Stimulated activated CD4-positive, alpha-beta T cell treated with anti-CD3 and anti-CD28 coated beads, Interleukin-4, amount 100 ng/mL, for 48 hours (primary cell): ENCODE measurements at places on chromosomes 3 and 15.

DNA sequence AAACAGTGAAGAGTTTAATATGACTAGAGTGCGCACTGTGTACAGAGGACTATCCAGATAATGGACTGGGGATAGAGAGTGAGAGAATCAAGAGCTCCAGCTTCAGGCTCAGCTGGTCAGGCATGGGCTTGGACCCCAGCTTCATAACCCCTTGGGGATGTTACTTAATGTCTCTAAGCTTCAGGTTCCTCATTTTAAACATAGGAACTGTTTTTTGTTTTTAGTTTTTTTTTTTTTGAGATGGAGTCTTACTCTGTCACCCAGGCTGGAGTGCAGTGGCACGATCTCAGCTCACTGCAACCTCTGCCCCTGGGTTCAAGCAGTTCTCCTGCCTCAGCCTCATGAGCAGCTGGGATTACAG is 9.9 kb upstream of the BRPF1 start:
- DNase-seq, result no peak

DNA sequence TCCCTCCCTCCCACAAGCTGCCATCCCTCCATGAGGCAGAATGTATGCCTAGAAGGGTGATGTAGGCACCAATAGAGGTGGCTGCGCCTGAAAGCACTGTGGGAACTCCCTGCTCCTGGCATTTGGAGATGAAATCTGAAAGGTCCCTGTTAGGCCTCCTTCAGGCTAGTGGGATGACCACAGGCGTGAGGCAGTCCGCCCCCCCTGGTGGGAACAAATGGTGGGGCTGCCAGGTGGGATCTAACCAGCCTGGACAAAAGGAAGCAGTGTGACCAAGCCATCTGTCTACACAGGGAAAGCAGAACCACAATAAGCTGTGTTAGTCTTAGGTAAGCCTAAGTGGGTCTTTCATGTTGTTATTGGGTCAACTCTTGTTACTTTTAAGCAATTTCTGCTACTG is 25.3 kb downstream of the IL5RA start:
- DNase-seq, result no peak

GRCh38 chr15:88995449-88995848 is 82.3 kb upstream of the MFGE8 start:
- no peak for DNase-seq

DNA sequence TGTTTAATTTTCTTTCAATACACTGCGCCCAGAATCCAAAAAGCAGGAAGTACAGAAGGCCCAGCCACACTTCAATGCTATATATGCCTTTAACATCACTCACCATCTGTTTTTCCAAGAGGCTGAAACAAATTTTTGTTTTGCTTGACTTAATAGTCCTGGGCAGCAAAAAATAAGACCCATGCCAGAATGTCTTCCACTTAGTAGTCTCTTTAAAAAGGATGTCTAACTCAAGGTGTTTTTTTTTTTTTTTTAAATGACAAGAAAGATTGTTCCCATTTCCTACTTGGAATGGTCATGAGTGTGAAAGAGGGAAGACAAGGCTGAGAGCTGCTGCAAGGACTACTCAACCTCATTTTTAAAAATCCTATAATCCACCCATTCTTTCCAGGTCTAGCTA is 590.3 kb upstream of the SGO1 start:
- DNase-seq, result no peak

DNA sequence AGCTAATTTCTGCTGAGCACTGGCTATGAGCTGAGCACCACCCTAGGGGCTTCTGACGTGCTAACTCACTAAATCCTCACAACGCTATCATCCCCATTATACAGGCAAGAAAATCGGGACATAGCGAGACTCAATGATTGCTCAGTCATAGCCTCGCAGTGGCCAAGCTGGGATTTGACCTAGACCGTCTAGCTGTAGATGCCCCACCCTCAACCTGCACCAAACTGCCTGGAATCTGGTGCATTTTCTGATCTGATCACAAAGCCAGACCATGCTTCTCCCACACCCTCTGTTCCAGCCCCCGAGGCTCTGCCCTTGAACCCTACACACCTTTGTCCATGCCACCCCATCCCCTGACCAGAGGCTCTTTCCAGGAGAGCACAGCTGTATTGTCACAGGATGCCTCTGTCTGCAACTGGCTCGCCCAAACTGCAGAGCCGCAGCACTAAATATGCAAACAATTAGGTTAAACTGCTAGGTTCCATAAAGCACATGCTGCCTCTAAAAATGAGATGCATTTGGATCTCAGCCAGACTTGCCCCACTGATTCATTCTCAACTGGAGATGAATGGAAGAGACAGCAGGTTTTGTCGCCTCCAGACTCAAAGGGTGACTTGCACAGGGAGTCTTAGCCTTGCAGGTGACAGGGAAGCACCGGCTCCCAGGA is 95.2 kb downstream of the NUP210 start:
- no peak for DNase-seq

DNA sequence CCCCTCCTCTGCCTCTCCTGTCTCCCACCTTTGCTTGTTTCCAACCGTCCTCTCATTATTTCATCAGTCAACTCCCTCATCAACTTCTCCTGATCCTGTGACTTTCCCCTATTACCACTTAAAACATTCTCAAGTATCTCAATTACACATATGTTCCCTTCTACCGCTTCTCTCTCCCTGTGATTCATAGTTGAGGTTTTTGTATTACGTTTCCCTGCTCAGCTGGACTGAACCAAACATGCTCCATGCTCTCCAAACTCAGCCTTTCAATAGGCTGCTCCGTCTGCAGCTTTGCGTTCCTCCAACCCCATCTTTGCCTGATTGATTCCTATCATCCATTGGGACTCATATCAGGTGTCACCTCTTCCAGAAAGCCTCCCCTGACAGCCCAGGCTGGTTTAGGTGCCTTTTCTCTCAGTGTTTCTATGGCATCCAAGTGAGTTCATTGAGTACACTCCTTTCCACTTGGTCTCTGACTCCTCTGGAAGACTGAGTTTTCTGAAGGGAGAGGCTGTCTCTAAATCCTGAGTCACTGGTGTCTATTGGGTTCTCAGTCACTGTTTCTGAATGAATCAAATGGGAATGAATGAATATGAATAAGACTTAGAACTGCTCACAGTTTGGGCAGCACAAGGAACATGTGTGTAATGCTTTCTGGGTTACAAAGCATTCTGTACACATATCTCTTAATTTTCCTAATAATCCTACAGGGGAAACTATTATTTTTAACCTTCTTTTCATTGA is 56.4 kb downstream of the PLD1 start:
- DNase-seq, result no peak

GRCh38 chr3:154148541-154148940 is 27.4 kb downstream of the ARHGEF26 start:
- DNase-seq, result no peak

GRCh38 chr3:151395806-151396205 is 11.3 kb upstream of the P2RY12 start:
- DNase-seq, result no peak

DNA sequence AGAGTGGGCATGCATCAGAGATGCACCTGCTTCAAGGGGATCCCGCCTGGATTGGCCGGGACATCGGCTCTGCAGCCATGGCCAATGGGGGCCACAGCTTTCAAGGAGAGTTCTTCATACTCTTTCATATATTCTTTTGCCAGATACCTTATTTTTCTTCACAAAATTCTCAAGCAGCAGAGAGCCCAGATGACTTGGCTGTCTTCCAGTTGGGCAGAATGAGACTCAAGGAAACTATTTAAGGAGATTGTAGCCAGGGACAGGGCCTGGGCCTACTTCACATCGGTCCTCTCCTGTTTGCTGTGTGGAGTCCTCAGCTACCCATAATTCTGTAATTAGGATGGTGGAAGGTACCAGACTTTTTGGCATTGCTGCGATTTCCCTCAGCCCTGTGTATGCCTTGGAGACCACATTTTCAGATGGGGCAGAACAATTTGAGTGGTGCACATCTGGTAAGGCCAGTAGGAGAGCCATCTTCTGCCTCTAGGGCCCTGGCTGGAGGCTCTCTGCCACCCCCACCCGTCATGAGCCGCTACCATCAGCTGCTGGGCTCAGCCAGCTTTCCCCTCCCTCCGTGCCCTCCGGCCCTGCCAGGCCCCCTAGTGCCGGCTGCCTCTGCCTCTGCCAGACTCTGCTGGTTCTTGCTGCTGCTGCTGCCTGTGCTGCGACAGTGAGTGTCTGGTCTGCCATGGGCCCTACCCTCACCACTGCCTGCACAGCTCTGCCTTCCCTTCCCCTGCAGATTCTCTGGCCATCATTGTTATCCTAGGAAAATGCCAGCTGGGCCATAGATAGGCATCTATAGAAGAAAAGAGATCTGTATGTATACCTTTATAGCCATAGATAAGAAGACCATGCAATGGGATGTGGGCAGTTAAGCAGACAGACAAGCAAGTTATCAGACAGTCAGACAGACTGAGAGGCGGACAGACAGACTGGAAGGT is 6.7 kb downstream of the PLIN1 start:
- DNase-seq, result no peak

DNA sequence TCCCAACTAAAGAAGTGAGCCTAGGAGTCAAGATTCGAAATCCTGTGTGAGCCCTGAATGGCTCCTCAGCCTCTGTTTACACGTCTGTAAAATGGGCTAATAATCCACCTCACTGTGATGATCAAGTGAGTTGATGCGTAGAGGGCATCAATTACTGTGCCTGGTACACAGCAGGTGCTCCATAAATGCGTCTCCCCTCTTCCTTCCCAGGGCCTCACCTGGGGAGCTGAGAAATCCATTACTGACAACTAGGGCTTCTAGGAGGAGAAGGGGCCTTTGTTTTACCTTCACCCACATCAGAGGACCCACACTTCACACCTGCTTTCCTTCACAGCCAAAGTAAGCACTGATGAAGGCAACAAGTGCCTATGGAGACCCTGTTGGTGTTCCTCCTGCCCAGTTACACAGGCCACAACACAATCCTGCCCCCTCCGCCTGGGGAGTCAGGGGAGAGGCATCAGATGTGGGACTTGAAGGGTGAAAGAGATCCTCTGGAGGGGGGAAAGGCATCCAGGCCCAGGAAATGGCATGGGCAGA is 1.4 kb downstream of the CIB2 start:
- DNase-seq, result no peak

GRCh38 chr15:38532728-38533127 is 31.9 kb downstream of the RASGRP1 start:
- DNase-seq, result no peak

GRCh38 chr3:15361494-15362214 is 29.3 kb upstream of the SH3BP5 start:
- peak; percentile 49 for DNase-seq

- DNase-seq, result no peak
Measured at GRCh38 chr3:70040386-70040785, 40.9 kb downstream of the SAMMSON start.

DNA sequence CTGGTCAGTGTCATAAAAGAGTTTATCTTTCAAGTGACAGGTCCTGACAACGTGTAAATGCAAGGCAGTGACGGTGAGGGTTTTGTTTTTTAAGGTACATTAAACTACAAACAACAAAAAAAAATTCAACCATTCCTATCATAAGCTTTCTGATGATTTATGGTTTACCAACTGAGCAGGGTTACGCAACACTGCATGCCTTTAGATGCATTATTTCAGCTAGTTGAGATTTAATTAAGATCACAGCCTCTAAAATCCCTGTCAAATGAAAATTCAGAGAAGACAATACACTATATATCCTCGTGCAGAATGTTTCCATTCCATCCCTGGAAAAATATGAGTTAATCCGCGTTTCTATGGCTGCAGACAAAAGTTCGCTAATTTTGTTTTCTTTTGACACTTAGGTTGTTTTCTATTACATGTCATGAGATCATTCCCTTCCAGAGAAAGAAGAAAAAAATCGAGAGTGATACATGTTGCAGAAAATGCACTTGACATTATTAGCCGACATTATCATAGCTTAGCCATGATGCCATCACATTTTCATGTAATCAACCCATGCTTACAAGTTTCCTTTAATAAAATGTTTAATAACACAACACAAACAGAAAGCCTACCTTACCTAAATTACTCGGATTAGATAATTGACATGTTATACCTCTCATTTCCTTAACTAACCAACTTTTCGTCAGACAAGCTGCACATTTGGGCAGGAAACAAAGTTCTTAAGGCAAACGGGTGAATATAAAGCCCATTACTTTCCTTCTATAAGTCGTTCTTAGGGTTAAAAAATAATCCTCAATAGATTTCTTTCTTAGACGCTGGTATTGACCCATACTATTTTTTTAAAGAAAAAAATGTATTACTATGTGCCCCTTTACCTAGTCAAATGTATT is 521.2 kb downstream of the FOXP1 start:
- DNase-seq, result no peak

GRCh38 chr3:20391644-20392043 is 205.6 kb upstream of the SGO1 start:
- no peak for DNase-seq

- DNase-seq, result no peak
Measured at GRCh38 chr3:24986612-24987011, 441.5 kb upstream of the RARB start.

DNA sequence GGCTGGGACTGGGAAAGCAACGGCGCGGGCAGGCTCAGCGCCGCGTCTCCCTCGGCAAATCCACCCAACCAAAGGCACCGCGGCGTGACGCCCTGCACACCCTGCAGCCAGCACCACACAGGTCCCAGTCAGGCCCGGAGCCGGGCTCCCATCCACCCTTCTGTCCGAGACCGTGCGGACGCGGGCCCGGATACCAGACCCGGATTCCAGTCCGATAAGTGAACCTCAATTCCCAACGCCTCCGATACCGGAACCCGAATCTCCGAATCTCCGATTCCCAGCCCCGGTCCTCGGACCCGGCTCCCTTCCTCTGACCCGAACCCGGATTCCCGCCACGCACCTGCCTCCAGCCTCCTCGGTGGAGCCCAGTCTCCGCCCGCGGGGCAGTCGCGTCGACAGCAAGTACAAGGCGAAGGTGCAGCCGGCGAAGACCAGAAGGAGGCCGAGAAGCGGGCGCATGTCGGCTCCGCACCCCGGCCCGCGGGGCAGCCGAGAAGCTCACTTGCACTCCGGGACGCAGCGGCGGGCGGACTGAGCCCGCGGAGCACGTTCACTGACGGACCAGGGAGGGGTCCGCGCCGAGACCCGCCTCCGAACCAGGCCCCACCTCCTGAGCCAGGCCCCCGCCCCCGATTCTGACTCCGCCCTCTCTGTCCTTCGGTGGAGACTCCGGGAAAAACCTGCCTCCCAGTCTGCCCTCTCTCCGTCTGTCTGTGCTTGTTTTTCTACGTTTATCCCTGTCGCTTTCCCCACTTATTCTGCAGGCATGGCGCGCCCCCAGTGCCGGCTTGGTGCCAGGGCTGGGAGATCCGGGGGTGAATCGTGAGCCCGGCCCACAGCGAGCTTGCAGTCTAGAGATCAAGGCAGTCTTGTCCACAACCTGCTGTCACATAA is at the start of gene TMEM41A:
TMEM41A (minus strand) TSS at position 533 of the 894 bp plus-strand sequence; CDS start at position 459, 74 bp downstream.
- DNase-seq, result peak; percentile 89

- DNase-seq, result peak; percentile 71
Measured at GRCh38 chr3:50192689-50193141, 1.3 kb downstream of the GNAT1 start.

GRCh38 chr3:57796261-57796660 is 40.2 kb downstream of the SLMAP start:
- DNase-seq, result no peak
